ENCODE measurements at places on chromosomes 4 and X. TPM values are rescaled to one million over a fixed set of nuclear protein-coding genes. Genes with fewer than 3 reads are reported as not detected.

Gene SPACA5
- total RNA-seq, result 0.40 TPM

Gene NSDHL
- total RNA-seq, result 13.9 TPM

Gene AKAP17A
- total RNA-seq, result 66.5 TPM

DNA sequence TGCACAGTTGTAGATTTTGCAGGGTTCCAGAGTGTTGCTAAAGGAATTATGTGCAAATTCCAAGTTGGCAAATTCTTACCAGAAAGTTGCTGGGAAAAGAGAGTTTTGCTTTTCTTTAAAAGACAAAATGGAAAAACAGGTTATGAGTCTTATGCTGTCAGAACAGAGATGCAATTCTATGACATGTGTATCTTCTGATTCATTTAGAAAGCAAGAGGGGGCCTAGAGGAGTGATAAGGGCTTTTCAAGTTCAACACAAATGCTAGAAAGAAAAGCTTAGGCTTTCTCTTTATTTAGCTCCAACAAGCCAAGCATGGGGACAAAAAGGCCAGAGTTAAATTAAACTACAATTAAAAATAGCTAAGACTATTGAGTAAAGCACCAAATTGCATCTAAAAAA is 72.4 kb upstream of the GATB start:
- no peak for DNase-seq

DNA sequence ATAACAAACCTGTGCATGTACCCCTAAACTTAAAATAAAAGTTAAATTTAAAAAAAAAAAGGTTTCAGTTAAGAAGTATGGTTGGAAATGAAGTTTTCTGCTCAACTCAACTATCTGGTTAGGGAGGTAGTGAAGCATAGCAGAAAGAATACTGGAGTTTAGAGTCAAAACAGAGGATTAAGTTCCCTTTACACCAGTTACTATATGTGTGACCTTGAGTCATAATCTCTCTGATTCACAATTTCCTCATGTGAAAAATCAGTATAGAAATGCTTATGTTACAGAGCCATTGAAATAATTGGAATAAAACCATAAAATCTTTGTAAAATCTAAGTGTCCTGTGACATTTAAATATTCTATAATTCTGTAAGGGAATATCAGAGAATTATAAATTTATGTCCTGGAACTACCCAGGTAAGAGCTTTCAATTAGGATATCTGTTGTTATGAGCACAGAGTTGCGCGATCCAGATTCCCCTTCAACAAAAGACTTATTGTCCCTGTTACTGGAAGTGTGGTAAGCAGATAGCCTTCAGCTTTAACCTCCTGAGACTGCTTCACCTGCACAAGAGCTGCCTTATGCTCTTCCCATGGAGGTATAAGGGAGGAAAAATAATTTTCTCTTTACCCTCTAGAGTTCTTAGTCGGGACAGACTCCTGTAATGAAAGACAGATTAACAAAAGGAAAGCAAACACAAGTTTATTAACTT is 203.8 kb upstream of the NRK start:
- no peak for DNase-seq

DNA sequence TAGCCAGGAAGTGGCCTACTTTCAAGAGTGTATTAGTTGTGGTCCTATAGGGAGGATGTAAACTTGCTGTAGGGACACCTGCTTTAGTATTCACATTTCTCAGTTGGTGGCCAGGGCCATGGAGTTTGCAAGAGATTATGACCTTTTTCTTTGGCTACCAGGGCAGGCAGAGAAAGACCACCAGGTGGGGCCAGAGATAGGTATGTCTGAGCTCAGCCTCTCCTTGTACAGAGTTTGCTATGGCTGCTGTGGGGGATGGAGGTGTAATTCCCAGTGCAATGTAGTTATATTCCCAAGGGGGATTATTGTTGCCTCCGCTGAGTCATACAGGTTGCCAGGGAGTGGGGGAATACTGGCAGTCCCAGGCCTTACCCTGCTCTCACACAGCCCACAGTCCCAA is 26.3 kb upstream of the DACH2 start:
- no peak for DNase-seq

- DNase-seq, result no peak
These were observed 77.0 kb upstream of the ARMCX2 start for GRCh38 chrX:101736651-101737050.
